ENCODE measurements at places on chromosomes 6 and 20. TPM values are rescaled to one million over a fixed set of nuclear protein-coding genes. Genes with fewer than 3 reads are reported as not detected.
A peak's percentile ranks its signal among the peaks of the same experiment; 100 is the strongest.

LST1 gene
- 9.0 TPM for polyA plus RNA-seq

C20orf204 gene
- polyA plus RNA-seq, result 1.3 TPM

CST8 gene
- not detected for polyA plus RNA-seq

- peaks cover 1% of the 10 kb centered on the region for H3K4me1 ChIP-seq
- no peak overlapping the region for H3K27ac ChIP-seq
- DNase-seq, result peak; percentile 26
- peaks cover 2% of the 10 kb centered on the region for H3K27me3 ChIP-seq
- no peaks in the 10 kb centered on the region for H3K36me3 ChIP-seq
Measured at GRCh38 chr20:17525650-17526049, 5.5 kb downstream of the BFSP1 start.

GRCh38 chr6:156021746-156022396 lies 566.2 kb upstream of the NOX3 start:
- no peak for DNase-seq
- no peaks in the 10 kb centered on the region for H3K36me3 ChIP-seq
- no peaks in the 10 kb centered on the region for H3K4me1 ChIP-seq
- H3K27me3 ChIP-seq, result no peaks in the 10 kb centered on the region
- no peak overlapping the region for H3K27ac ChIP-seq

- H3K36me3 ChIP-seq, result no peaks in the 10 kb centered on the region
- no peak overlapping the region for H3K4me3 ChIP-seq
- H3K27me3 ChIP-seq, result no peaks in the 10 kb centered on the region
- H3K27ac ChIP-seq, result no peak overlapping the region
- DNase-seq, result no peak
Measured at GRCh38 chr6:119052987-119053386, 25.5 kb downstream of the FAM184A start.

Data from spinal cord (tissue), 10 donors.